ENCODE measurements at places on chromosomes 1 and 21. TPM values are rescaled to one million over a fixed set of nuclear protein-coding genes. Genes with fewer than 3 reads are reported as not detected.

VAV3 gene
- 147 TPM for polyA plus RNA-seq

GRCh38 chr1:153958961-153959260 lies 499 bp upstream of the CRTC2 start:
- DNase-seq: no peak

DNA sequence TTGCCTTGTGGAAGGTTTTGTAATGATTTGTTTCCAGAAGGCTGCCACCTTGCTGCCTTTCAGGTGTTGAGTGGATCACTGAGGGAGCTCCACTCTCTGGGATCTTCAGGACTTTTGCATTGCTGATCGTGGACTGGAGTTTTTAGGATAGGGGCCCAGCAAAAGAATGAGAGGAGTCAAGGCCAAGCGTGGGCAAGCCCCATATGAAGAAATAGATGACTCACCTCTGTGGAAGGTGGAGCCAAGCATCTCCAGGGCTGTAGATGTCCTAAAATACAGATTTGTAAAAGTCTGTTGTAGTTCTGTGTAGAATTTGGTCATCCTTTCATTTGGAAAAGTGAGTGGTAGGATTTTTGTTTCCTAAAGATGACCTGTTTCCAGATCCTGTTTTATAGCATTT lies 67.0 kb downstream of the ST3GAL3 start:
- DNase-seq: no peak

DNA sequence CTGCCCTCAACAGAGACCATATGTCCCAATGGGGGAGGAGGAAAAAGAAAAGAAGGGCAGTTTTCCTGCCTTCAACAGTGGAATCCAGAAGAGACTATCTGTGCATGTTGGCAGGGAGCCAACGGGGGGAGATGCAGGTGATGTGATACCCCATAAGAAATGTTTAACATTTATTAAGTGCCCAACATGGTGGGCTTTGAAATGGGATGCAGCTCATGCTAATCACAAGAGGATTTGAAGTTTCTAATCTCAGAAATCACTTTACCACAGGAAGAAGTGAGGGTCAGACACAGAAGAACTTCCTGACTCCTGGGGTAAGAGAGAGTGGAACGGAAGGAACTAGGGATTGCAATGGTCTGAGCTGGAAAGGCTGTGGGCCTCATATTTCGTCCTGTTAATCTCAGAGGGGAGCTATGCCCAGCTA lies 16.2 kb downstream of the CSRP1 start:
- DNase-seq: no peak

- no peak for DNase-seq
Measured at GRCh38 chr1:102463328-102463727, 466.6 kb upstream of the OLFM3 start.

CFHR5 gene
- not detected for polyA plus RNA-seq

- no peak for DNase-seq
Measured at GRCh38 chr1:241614572-241614971, 25.6 kb downstream of the CHML start.

DNA sequence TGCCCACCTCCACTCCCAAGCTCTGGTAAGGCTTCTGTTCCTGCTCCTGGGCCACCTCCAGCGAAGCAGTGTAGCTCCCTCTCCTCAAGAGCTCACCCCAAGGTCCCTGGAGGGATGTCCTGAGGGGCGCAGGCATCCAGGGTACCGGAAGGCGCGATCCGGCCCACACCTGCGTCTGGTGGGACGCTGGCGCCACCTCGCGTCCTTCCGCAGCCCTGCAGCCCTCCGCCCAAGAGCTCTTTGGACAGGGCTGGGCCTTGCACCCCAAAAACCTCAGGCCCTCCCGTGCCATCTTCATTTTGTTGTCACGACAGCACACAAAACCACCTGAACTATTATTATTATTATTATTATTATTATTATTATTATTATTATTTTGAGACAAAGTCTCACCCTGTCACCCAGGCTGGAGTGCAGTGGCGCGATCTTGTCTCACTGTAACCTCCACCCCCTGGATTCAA lies 49.2 kb upstream of the PAX7 start:
- no peak for DNase-seq

GRCh38 chr1:229106526-229107125 lies 164.3 kb upstream of the RAB4A start:
- DNase-seq: no peak

GJB3 gene
- 0.22 TPM for polyA plus RNA-seq

DNA sequence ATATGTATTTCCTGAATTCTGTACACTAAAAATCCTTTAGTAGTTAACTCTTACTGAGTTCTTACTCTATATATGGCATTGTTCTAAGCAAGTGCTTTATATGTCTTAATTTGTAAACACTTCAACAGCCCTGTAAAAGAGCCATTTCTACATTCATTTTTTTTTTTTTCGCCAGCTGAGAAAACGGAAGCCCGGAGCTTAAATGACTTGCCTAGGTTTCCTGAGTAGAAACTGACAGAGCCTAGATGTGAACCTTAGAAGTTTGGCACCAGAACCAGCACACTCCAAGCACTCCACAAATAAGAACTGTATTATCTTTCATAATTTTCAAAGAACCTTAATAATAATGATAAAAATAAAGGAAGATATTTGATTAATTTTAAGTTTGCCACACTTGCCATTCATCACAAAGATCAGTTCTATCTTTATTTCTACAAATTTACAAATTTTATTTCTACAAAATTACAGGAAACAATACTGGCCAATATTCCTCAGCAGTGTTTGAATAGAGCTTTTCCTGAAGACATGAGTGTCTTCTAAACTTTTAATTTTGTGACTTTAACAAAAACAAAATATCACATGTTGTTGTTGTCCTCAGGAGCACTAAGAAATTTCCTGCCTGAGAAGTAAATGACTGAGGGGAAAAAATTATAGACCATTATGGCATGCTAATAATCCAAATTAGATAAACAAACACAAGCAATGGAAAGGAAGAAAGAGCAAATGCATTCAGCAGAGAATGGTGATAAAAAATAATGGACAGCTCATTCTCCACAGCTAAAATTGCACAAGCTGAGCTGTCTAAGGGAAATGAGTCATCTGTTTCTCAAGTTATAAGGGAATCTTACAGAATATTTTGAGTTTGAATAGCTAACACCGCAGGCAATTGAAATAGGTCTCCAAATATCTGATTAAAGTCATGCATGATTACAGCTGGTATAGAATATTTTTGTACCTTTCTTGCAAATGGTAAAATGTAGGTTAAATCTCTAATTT lies 71.2 kb downstream of the DPYD start:
- no peak for DNase-seq

DNA sequence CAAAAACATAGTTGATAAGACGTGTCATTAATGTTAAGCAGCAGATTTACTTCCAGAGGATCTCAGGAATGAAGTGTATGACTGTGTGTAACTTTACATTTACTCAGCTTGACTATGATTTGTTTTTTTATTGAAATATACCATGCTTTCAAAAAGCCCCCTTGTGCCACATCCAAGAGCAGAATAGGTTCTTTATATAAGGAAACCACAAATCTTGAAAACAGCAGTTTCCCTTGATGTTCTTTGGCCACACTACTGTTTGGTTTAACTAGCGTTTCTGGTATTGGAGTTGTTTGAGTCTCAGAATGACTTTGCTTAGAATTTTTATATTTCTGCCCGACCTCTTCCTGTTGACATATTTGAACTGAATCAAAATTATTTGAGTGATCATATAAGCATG lies 25.0 kb downstream of the LRRC8C start:
- no peak for DNase-seq

CATSPERE gene
- 1.3 TPM for polyA plus RNA-seq

DNA sequence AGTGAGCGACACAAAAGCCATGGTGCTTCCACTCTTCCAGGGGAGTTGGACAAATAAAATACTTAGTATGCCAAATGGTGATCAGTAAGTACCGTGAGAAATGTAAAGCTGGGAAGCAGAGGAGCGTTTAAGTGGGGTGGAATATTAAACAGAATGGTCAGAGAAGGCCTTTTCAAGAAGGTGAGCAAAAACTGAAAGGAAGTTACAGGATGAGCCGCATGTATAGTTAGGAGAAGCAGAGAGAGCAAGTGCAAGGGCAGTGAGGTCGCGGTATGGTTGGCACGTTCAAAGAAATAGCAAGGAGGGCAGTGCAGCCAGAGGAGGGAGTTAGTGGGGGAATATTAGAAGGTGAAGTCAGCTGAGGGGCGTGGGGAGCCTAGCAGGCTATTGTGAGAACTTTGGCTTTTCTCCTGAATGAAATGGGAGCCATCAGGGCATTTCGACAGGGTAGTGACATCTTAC lies 748 bp upstream of the ATP6V0B start:
- DNase-seq: no peak

- no peak for DNase-seq
Measured at GRCh38 chr21:25912402-25912746, 177.6 kb downstream of the GABPA start.

RIMS3 gene
- polyA plus RNA-seq: 1.8 TPM

GRCh38 chr1:172607145-172607544 lies 51.8 kb upstream of the FASLG start:
- no peak for DNase-seq

GRCh38 chr1:119391749-119392148 lies 23.2 kb downstream of the HAO2 start:
- no peak for DNase-seq

VWA5B1 gene
- polyA plus RNA-seq: 1.4 TPM

BARHL2 gene
- polyA plus RNA-seq: not detected

DNA sequence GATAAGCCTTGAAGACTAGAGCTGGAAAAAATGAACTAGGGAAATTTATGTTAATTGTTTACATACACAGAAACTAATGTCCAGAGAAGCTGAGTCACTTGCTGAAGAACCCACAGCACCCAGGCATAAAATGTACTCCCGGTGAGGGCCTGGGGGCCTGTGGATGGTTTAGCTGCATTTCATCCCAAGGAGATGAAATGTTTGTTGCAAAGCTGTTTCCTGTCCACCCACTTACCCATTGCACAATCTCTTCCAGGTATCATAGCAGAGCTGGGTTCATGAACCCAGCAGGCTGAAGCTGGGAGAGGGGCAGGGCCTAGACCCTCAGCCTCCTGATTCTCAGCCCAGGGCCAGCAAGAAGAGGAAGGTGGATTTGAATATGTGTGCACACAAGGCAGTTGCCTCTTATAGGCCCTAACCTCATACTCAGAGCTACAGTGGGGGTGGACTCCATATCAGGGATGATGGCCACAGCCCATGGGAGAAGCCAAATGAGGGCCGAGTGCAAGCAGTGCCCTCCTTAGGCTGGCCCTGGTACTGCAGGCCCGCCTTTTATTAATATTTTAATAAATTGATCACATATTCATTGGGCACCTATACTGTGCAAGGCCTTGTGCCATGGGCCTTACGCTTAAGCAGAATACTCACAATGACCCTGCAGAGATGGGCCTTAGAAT lies 110.8 kb downstream of the LACTBL1 start:
- DNase-seq: no peak

PCBP3 gene
- polyA plus RNA-seq: 1.2 TPM

DNAH14 gene
- 16.3 TPM for polyA plus RNA-seq
